Activated naive CD4-positive, alpha-beta T cell treated with anti-CD3 and anti-CD28 coated beads, Interleukin-2, amount 50 U/mL, for 16 hours (primary cell): ENCODE measurements at places on chromosomes 1 and 21.

DNA sequence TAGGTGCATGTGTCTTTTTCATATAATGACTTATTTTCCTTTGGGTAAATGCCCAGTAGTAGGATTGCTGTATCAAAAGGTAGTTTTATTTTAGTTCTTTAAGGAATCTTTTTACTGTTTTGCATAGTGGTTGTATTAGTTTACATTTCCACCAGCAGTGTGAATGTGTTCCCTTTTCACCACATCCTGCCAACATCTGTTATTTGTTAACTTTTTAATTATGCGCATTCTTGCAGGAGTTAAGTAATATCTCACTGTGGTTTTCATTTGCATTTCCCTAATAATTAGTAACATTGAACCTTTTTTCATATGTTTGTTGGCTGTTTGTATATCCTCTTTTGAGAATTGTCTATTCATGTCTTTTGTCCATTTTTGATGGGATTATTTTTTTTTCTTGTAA lies 1761.9 kb downstream of the PLA2G4A start:
- DNase-seq, result no peak

DNA sequence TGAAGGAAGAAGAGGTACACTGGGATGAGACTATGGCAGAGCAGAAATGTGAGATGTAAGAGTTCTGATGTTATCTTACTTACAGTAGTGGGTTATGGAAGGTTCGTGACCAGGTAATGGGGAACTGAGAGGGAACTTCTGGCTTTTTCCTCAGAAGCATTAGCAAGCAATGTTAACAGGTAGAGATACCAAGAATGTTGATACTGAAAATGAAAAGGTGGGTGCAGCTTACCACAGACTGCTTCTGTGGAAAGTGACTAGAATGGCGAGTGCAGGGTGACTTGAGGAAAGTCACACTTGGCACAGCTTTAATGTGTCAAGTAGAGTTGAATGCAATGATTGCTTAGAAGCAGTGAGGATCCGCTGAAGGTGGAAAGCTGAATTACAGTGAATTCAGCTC lies 70.8 kb downstream of the PLA2G4A start:
- DNase-seq, result no peak

GRCh38 chr1:117719004-117719403 lies 113.2 kb downstream of the TENT5C start:
- no peak for DNase-seq

DNA sequence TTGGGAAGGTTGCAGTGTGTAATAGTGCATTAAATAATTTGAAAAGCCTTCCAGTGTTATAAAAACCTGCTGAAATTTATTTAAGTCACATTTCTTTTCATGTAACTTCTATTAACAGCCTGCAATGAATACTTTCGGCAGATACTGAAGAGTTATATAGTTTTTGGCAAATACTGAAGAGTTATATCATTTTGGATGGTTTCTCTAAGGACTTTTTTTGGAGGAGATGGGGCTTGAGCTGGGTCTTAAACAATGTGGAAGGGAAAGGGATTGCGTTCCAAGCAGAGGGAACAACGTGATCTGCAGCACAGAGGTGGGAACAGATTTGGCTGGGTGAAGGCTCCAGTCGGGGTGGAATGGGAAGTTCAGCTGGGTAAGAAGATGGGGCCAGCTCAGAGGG lies 39.8 kb downstream of the MTR start:
- DNase-seq, result no peak

GRCh38 chr1:160837558-160838205 lies 25.0 kb downstream of the CD244 start:
- DNase-seq, result peak; percentile 75

DNA sequence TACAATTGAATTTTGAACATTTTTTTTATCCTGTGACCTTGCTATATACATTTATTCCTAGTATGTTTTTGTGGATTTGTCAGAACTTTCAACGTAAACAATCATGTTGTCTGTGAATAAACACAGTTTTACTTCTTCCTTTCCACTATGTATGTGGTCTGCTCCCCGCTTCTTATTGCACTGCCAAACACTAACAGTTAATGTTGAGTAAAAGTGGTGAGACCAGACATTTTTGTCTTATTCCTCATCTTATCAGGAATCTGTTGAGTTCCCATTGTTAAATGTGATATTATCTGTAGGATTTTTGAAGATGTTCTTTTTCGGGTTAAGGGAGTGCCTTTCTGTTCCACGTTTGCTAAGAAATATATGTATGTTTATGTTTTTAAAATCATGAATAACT lies 45.9 kb downstream of the CAMSAP2 start:
- no peak for DNase-seq

DNA sequence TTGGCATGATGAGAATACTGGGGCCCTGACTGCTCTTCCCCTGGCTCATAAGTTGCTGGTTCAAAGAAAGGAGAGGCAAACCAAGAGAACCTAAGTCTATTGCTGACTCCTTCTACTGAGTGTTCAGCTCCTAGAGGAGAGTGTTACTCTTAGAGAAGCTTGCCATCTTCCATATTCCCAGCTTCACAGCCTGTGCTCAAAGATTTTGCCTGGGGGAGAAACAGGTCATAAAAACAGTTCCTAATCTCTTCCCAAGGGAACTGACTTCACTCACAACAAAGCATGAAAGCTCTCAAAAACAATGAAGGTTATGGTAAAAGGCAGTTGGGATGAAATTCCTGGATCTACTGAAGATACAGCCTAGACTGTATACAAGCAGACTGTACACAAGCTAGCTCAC lies 37.1 kb downstream of the LRRC40 start:
- no peak for DNase-seq

- DNase-seq, result no peak
Observed at GRCh38 chr1:60904099-60904851, 178.1 kb upstream of the NFIA start.

DNA sequence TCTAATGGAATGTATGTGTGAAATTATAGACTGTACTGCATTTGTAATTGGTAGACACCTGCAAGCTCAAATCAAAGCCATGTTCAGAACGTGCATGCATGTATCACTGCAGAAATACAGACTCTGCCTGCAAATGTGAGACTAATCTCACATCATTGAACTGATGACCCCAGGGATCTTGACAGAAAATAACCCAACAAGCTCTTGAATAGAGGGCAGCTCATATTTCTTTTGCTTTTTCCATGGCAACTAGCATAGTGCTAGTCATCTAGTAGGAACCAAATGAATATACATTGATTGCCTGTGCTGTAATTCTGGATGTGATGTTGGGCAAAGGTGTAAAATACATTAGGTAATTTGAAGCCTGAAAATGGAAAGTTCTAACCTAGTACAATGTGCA lies 62.4 kb downstream of the PTPRC start:
- no peak for DNase-seq

- no peak for DNase-seq
Observed at GRCh38 chr1:106680776-106681344, 375.6 kb upstream of the PRMT6 start.

GRCh38 chr21:42392731-42393442 lies 3.0 kb downstream of the TMPRSS3 start:
- no peak for DNase-seq

DNA sequence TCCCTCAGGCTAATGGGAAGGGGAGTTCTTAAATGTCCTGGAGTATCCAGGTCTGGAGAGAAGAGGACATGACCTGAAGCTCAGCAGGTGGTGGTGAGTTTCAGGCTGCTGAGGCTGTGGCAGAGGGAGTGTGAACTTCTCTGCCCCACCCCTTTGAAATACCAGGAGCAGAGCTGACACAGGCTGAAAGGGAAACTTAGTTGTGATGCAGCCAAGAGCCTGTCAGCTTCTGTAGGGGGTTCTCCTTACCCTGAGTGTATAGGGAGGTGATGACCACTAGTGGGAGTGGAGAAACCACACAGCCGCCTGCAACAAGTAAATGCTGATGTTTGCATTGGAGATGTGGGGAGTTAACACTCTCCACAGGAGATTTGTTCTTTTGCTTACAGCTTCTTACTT lies 152.3 kb downstream of the FCRL5 start:
- DNase-seq, result no peak

DNA sequence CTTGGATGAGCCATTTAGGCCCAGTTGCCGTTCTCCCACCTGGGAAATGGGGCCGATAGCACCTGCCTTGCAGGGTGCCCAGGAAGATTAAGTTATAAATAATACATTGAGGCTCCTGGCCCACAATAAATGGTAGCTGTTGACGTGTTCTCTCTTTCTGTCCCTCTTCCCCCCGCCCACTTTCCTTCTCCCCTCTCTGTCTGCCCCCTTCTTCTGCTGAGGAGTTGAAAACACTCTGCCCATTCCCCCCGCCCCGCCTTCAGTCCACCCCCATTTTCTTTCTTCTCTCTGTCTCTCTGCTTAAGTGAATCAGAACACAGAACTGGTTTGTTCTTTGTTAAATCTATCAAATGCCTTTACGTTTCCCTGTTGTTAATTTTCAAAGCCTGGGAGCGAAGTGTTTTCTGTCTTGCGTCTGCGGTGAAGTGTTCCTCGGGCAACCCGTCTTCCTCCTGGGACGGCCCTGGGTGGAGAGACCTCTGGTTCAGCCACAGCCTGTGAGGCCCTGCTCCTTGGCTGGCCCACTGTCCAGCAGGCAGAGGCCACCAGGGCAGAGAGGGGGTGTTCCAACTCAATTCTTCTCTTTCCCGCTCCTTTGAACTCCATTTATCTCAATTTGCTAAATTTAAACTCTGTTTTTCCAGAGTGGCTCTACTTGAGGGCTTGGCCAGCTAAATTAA lies 29.3 kb upstream of the SELENON start:
- peak; percentile 29 for DNase-seq

GRCh38 chr1:153613406-153613805 lies 469 bp upstream of the S100A16 start:
- DNase-seq, result no peak

- no peak for DNase-seq
Observed at GRCh38 chr1:160504651-160505050, 18.4 kb downstream of the SLAMF6 start.

GRCh38 chr1:108521990-108522393 lies 37.9 kb upstream of the EEIG2 start:
- DNase-seq, result no peak

GRCh38 chr1:163273766-163274441 lies 47.9 kb upstream of the NUF2 start:
- no peak for DNase-seq

- no peak for DNase-seq
Observed at GRCh38 chr1:167876597-167877175, 37.2 kb downstream of the ADCY10 start.

GRCh38 chr21:32442566-32443318 lies 30.2 kb downstream of the EVA1C start:
- no peak for DNase-seq

- DNase-seq, result no peak
Observed at GRCh38 chr1:50105433-50105832, 3.3 kb upstream of the ELAVL4 start.

DNA sequence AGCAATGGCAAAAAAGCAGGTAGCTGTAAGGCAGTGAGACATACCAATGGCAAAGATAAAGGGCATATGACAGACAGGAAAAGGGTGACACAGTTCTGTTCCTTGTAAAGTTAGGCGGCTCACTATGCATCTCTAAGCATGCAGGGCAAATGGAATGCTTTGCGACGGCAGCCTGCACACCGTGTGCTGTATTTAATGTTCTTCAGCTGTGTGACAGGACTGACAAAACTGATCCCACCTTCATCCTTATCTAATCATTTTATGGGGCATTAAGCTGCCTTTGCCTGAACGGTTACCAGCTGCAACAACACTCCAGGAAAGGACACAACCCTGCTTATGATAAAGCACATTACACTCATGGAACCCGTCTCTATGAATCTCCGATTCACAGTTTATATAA lies 80.5 kb upstream of the VAV3 start:
- DNase-seq, result no peak
